ENCODE measurements at places on chromosomes 16 and 17.

DNA sequence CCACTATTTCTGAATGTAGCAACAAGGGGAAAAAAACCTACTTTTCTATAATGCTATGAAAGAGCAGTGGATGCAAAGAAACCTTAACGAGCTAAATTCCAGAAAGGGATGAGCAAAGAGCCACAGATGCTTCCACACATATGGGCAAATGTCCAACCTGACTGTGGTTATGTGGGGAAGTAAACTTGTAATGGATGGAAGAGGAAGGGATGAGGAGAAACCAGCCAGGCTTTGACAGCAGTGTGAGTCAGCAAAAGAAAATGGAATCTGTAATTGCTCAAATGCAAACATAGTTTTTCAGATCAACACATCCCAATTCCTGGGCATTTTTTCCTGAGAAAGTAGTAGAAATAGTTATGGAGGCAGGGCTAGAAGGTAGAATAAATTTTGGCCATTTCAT lies 204.8 kb upstream of the CPHXL start:
- no peak for DNase-seq

- no peak for DNase-seq
These were observed 43.5 kb downstream of the GINS3 start for GRCh38 chr16:58435779-58436178.

DNA sequence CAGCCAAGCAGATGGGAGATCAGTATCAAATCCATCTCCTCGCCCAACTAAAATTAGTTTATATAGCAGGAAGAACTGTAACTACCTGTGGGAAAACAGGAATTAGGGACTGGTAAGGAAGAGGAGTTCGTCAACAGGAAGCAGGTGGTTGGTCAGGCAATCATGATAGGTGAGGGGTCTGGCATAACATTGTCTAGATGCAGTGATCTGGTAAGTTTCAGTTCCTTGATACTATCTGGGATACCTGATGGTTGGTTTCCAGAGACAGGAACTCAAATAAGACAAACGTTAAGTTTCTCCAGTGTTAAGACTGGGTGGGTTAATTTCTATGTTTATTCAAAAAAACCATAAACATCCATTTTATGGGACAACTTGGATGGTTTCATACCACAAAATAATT lies 53.8 kb downstream of the CEP112 start:
- DNase-seq, result no peak

DNA sequence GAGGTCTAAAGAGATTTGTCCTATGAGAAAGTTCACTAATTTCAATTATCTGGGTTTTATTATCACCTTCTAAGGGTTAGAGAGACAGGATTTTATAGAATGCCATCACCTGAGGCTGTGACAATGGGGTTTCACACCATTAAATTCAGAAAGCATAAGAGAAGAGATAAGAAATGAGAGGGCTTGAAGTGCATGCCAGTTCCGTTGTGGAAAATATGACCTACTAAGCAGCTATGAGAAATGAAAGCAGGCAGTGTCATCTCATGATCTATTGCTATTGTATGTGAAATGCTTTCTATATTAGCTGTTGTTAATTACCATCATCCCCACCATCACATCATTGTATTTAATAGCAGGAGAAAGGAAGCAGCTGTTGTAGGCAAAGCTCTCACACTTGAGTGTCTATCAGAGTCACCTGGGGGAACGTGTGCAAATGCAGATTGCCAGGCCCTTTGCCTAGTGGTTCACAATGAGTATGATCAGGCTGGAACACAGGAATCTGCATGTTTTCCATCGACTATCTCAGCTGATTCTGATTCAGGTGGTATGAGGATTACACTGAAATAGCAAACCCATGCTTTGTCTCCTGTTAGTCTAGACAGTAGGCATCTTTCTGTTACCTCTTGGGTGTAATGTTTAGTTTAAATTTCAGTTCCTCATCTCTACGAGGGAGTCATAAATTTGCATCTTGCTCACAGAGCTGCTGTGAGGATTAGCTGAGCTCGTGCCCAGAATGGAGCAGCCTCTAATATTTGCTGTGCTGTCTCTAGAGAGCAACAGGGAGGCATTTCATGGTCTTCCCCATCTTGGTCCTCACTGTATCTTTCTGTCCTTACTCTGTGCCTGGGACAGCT lies 256.4 kb downstream of the CDH13 start:
- no peak for DNase-seq

DNA sequence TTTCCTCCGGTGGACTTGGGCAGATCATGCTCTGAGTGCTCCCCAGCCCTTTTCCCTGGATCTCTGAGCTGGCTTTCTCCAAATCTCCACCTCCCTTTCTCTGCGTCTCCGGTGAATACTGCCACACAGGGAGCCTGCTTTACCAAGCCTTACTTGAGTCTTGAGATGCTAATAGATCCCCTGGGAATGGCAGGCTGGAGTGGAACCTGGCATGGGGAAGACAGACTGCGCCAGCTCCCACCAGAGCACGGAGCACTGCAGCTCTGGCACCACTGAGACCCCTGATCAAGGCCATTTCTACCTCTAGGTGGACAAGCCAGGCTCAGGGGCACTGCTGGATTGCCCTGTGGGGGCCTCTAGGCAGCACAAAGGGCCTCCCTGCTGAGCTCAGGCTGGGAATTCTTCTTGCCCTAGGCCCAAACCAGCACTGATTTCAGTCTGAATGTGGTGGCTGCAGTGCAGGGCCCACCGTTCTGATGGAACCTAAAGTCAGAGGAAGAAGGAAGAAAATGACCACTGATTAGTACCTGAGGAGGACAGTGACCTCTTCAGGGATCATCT lies 74.3 kb upstream of the CRHR1 start:
- no peak for DNase-seq

- DNase-seq, result no peak
These were observed 6.2 kb upstream of the TBKBP1 start for GRCh38 chr17:47687748-47688147.

- no peak for DNase-seq
These were observed 19.5 kb upstream of the RNF43 start for GRCh38 chr17:58436805-58437239.

DNA sequence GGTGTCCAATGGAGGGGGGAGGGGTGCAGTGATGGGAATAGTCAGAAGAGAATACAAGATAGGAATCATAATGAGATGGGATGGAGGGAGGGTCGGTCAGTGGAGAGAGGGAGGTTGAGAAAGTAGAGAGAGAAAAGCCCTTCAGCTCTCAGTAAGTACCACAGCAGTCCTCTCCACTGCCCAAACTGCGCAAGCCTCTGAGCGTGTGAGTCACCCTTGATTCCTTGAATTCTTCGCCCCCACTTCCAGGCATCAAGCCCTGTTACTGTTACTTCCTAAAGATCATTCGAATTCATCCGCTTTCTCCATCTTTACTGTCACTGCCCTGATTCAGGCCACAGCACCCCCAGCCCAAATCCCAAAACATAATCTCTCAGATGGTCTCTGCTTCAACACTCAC lies 2.5 kb downstream of the GUCY2D start:
- no peak for DNase-seq

GRCh38 chr16:86052926-86053325 lies 154.0 kb downstream of the IRF8 start:
- no peak for DNase-seq

DNA sequence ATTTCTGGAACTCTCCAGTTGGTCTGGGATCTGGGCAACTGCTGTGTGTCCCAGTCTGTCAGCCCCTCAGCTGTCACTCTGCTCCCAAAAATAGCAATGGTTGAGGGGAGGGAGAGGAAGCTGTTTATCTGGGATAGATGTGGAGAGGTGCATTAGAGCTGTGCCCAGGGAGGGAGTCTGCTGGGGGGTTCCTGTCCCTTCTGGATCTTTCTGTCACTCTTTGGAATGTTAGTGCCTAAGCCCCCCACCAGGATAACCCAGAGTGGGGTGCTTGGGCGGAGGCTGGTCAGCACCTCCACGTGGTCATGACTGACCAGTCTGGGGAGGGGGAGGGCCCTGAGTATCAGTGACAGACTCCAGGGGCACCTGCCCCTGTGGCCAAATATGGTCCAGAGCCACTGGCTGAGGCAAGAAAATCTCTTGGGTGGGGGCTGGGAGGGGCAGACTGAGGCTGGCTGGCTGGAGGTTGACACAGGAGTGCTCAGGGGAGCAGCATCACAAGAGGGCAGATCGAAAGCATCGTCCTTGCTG lies at the start of gene UNC45B:
UNC45B (plus strand) TSS at position 443 of the 531 bp plus-strand sequence. CDS start 447 bp downstream, outside the sequence.
- DNase-seq, result no peak

DNA sequence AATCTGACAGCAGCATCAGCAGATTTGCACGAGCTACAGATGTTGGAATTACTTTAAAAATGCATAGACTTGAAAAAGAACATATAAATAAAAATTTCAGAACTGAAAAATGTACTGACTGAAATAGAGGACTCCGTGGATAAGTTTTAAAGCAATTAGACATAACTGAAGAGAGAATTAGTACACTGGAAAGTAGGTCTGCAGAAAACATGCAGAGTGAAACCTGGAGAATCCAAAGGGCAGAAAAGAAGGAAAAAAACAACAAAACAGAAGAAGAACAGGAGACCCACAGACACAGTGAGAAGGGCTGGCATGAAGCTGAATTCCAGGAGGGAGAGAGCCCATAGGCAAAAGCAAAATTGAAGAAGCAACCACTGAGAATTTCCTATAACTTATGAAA lies 57.2 kb upstream of the ENPP7 start:
- DNase-seq, result no peak

DNA sequence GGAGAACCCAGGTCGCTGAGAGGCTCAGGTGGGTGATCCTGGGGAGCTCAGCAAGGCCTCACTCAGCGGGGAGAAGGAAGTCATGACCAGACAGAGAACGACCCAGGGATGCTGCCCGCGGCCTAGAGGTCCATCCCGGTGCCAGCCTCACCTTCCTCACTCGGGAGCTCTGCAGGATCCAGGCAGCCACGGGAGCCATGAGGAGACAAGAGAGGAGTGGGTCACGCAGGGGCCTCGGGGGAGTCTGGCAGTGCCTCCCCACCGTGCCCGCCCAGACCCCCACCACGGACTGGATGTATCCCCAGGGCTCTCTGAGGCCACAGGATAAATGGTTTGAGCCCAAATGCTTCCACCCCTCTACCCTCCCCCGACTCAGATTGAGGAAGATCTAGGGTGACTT lies 10.7 kb downstream of the ATP2A3 start:
- DNase-seq, result no peak

- no peak for DNase-seq
These were observed 73.9 kb downstream of the ZDHHC7 start for GRCh38 chr16:84937196-84938005.

GRCh38 chr16:15970202-15970601 lies 20.8 kb downstream of the ABCC1 start:
- no peak for DNase-seq

GRCh38 chr16:8713635-8714172 lies 39.3 kb downstream of the ABAT start:
- DNase-seq, result no peak

- no peak for DNase-seq
These were observed 481 bp downstream of the PDK2 start for GRCh38 chr17:50095626-50096037.

- no peak for DNase-seq
These were observed 55.5 kb downstream of the SEC14L1 start for GRCh38 chr17:77196251-77196650.

GRCh38 chr17:82064433-82065192 lies 991 bp downstream of the DUS1L start:
- no peak for DNase-seq
